Activated CD4-positive, alpha-beta T cell treated with anti-CD3 and anti-CD28 coated beads, Interleukin-2, amount 50 U/mL, for 24 hours (primary cell): ENCODE measurements at places on chromosomes 1 and 21.

DNA sequence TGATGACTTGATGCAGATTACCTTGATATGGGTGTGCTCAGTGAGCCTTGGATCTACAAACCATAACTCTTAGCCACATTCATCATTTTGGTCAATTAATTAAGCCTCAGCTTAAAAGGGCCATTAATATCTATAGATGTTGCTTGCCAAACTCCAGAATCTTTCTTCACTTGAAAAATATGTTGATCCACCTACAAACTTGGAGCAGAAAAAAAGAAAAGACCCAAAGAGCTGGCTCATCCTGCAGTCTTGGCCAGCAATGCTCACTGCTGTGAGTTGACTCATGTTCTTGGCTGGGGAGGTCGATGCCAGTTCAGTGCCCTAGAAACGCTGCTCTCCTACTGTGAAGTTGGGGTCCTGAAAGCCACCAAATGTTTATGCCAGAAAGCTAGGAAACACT, 75.4 kb downstream of the DPT start:
- no peak for DNase-seq

DNA sequence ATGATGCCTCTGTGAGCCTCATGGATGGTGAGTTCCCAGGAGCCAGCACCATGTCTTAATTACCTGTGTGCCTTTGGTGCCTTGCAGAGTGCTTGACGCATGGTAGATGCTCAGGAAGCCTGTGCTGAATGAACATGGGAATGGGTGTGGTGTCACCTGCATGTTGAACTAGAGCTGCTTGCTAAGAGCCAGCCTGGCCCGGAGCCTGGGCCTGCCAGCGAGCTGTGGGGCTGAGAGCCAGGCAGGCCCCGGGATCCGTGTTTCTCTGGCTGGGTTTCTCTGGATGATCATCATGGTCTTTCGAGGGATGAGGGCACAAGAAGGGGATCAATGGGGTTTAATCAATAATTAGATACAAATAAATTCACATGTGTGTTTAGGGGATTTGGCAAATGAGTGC, 6.7 kb upstream of the TEX35 start:
- no peak for DNase-seq

- DNase-seq: no peak
Measured at GRCh38 chr1:185016880-185017279, 28.5 kb upstream of the RNF2 start.

- no peak for DNase-seq
Measured at GRCh38 chr1:4700801-4701200, 46.4 kb downstream of the AJAP1 start.

DNA sequence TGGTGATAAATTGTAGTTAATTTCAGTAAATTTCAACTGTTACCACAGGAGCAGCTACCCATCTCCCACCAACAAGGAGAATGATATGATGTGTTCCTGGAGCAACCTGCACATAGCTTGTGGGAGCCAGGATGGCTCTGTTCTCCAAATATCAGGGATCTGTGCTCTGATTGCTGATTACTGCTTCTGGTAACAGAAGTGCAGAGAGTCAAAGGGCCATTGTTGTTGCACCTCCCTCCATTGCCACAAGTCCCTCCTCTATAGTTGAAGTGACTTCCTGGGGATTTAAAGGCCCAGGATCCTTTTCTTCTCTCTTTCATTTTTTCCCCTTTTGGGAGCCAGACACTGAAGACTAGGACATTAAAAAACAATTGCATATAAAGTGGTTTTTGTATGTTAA, 51.6 kb upstream of the HPDL start:
- DNase-seq: no peak
